ENCODE measurements at places on chromosomes 13 and 19. TPM values are rescaled to one million over a fixed set of nuclear protein-coding genes. Genes with fewer than 3 reads are reported as not detected.

The KCNC3 gene
- 0.28 TPM for total RNA-seq

The P2RY11 gene
- 3.8 TPM for total RNA-seq

The CNMD gene
- total RNA-seq: not detected

The ZNF222 gene
- 6.3 TPM for total RNA-seq

The RNF113B gene
- not detected for total RNA-seq

The SNAPC2 gene
- 12.1 TPM for total RNA-seq

The ACER1 gene
- total RNA-seq: not detected

The KLK4 gene
- total RNA-seq: not detected

All from regular cardiac myocyte (primary cell).